ENCODE measurements at places on chromosomes 2 and 18. TPM values are rescaled to one million over a fixed set of nuclear protein-coding genes. Genes with fewer than 3 reads are reported as not detected.

DNA sequence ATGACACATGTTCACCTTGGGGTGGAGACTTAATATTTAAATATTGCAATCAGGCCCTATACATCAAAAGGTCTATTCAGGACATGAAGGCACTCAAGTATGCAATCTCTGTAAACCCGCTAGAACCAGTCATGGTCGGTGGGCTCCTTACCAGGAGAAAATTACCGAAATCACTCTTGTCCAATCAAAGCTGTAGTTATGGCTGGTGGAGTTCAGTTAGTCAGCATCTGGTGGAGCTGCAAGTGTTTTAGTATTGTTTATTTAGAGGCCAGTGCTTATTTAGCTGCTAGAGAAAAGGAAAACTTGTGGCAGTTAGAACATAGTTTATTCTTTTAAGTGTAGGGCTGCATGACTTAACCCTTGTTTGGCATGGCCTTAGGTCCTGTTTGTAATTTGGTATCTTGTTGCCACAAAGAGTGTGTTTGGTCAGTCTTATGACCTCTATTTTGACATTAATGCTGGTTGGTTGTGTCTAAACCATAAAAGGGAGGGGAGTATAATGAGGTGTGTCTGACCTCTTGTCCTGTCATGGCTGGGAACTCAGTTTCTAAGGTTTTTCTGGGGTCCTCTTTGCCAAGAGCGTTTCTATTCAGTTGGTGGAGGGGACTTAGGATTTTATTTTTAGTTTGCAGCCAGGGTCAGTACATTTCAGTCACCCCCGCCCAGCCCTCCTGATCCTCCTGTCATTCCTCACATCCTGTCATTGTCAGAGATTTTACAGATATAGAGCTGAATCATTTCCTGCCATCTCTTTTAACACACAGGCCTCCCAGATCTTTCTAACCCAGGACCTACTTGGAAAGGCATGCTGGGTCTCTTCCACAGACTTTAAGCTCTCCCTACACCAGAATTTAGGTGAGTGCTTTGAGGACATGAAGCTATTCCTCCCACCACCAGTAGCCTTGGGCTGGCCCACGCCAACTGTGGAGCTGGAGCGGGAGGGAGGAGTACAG lies 108.1 kb downstream of the XRCC5 start:
- no peak for DNase-seq

GRCh38 chr18:53817976-53818950 lies 406.2 kb downstream of the MBD2 start:
- no peak for DNase-seq

DNA sequence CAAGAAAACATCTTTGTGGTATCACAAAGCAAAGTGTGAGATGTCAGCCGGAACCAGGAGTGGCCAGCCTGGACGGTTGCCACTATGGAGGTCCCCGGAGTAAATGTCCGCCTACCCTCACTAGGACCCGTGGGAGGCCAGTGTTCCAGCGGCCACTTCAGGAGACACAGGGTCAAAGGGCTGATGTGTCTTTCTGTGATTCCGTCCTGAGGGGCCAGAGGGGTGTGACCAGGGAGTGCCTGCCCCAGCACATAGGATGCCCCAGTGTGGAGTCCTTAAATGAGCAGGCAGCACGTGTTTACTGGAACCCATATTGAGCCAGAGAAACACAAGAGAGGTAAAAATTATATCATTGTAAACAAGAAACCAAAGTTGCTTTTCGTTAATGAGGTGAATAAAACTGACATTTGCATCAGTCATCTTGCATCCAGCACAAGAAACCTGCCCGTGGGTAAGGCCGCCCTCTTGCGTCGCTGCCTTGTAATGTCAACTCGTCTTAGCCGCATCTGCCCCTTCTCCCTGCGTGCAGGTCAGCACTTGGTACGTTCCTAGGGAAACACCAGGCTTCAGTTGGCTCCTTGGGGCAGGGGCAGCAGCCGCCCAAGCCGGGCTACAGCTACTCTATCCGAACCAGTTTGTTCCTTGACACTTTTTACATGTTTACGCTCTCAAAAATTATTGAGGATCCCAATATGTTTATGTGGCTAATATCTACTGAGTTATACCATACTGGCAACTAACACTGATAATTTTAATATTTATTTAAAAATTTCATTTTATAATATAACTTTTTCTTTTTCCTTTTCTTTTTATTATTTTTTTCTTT lies 46.7 kb upstream of the LAPTM4A start:
- peak; percentile 90 for DNase-seq

GRCh38 chr2:149616681-149617456 lies 29.3 kb upstream of the MMADHC start:
- no peak for DNase-seq

GRCh38 chr18:74456349-74457042 lies 612 bp downstream of the DIPK1C start:
- peak; percentile 59 for DNase-seq

Gene DES
- total RNA-seq: not detected

GRCh38 chr2:108392029-108392428 lies 14.3 kb downstream of the SULT1C4 start:
- no peak for DNase-seq

Gene VWA3B
- not detected for total RNA-seq

Gene SCN1A
- total RNA-seq: 2.7 TPM

GRCh38 chr18:72999971-73000607 lies 132.3 kb upstream of the NETO1 start:
- DNase-seq: no peak

DNA sequence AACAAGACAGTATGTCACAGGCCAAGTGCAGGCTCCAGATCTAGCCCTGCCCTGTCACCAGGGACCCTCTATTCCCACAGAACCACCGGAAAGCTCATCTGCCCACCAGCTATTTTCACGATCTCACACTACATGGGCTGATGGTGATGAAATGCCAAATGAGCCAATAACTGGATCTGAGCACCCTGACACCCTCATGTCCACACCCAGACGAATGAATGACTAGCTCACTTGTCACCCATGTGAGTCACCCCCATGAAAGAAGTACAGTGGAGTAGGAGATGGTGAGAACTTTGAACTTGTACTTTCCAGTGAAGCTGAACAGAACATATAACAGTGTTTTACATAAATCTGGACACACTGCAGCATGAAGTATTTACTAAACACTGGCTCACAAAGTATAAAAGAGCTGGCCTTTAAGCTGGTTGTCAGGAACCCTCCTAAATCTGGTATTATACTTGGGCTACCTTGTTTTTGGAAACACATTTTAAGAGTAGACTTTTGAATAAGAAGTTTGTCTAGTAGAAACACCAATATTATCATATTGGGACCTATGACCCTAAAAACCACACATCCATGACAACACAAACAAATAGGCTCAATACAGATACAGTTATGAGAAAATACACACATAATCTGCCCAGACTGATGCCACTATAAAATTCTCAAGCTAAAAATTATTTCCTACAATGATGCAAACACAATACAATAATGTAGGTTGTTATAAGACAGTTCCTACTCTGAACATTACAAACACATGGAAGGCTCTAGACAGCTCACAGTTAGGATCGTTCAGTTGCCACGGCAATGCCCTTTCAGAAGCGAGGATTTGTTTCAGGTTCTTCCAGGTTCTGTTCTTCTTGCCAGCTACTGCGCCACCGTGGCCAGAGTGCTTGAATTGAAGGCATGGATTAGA lies 19.0 kb downstream of the INO80C start:
- no peak for DNase-seq

DNA sequence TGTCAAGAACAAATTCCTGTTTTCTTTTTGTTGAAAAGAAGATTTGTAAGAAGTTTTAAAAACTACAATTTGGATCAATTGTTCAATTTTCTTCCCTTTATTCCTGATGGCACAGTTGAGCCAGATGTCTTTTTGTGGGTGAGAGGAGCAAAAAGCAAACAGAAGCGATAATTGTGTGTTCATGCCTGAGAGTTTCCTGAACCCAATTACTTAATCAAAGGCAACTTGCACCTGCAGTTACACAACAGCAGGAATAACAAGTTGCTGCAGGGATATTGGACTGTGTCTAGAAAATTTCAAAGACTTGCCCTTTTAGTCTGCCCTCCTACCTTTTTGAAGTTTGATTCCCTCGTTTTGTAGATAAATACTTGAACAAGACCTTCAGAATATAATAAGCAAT lies 383.6 kb downstream of the DSEL start:
- no peak for DNase-seq

Gene RESP18
- not detected for total RNA-seq

DNA sequence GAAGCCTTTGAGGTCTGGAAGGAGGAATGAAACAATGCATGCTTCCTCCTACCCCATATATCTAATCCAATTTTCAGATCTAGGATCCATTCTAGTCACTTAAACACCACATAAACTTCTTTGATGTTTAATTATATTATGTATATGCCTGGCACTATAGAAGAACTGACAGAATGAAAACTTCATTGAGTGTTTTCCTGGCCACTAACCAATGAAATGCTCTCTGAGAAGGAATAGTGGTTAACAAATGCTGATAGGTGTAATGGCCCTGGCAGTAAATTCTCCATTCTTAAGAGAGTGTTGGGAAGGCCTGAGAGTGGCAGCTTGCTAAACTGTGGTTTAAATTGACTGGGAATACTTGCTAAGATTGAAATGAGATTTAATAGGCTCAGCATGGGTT lies 710.0 kb downstream of the LRRTM4 start:
- no peak for DNase-seq

DNA sequence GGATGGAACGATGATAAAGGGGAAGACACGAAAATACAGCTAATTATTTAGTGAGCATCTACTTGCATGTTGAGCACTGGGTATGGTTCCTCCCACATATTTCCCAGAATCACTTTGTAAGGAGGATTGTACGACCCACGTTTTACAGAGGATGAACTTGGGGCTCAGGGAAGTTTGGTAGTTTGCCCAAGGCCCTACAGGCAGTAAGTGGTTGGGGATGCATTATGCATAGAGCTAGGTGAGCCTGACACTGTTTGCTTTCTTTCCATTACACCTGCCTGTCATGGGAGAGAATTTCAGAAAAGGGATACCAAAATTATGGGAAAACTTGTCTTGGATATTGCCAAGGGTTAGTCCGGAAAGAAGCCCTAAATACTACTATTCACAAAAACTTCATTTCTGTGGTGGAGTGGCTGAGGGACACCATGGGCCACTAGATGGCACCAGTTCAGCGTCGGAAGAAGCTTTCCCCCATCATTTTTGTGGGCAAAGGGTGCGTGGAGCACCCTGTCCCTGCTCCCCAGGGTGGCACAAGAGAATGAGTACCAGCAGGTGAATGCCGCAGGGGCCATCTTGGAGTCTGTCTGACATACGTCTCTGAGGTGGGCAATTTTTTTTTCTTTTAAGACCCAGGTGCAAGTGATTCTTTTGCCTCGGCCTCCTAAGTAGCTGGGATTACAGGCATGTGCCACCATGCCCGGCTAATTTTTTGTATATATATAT lies 23.5 kb upstream of the C18orf32 start:
- peak; percentile 68 for DNase-seq

Gene MC4R
- 0.15 TPM for total RNA-seq

- DNase-seq: no peak
These were observed 87.1 kb upstream of the SLC66A3 start for GRCh38 chr2:11068079-11068741.
